Stimulated activated naive CD4-positive, alpha-beta T cell (primary cell): ENCODE measurements at places on chromosomes 7 and 10.

DNA sequence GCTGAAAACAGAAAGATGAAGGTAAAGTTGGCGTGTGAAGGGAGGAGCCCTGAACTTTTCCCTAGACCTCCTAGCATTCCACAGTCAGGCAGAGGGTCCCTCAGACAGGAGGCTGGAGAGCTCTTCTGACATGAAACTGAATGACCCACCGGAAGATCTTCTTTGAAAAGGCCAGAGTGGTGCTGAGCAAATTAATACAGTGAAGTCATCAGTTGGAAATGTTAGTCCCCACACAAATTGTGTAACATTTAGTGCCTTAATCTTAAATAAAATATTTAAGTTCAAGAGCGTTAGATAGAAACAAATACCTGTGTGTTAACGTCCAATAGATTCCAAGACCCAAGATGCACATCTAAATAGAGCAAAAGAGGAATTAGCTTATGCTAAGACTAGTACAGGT lies 49.0 kb upstream of the WNT16 start:
- no peak for DNase-seq

GRCh38 chr7:50266635-50267386 lies 37.7 kb upstream of the IKZF1 start:
- peak; percentile 84 for DNase-seq

DNA sequence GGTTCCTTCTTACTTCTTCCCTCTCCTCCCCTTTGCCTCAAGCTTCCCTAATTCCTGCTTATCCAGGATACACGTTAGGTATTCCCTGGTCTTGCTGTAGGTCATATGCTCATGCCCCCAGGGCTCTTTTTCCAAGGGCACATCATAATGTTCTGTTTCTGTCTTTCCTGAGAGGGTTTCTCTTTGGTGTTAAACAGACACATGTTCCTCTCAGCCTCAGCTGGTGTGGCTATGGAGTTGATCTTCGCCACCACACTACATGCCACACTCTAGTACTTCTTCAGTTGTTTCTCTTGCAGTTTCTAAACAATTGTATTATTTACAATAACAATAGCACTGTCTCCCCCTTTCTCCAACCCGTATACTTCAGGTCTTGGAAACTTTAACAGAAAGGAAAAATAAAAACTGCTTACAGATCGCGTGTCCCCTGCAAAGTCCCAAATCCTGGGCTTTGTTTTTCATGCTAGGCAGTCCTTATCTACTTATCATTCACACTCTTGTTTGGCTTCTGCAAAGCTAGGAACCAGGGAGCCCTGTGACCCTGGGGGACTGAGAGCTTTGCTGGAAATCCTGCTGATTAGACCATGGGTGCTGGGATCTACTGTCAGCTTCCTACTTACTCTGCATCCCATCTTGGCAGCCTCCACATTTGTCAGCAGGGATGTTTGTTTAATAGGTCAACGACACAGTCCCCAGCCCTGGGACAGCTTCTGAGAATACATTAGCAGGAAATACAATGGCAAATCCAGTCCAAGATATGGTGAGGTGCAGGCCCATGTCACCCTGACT lies 193.9 kb upstream of the BMPER start:
- DNase-seq: no peak

DNA sequence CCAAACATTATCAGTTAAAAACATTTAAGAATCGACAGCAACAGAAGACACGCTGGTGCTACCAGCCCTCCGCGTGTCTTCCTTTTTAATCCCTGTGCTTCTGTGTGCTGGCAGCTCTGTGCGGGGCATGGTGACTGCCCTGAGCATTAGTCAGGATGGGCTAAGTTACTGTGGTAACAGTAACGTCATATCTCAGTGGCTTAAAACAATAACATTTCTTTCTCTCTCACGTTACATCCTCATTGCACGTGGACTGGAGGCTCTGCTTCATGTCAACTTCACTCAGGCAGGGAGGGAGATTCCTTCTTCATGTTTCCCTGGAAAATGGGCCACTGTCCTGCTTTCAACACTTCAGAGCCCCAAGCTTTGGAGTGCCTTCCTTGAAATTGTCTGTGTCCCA lies 378.5 kb downstream of the CCSER2 start:
- DNase-seq: no peak

GRCh38 chr10:100993986-100994708 lies 5.5 kb upstream of the LZTS2 start:
- DNase-seq: no peak

GRCh38 chr10:13949844-13950542 lies 363.2 kb downstream of the PRPF18 start:
- no peak for DNase-seq

GRCh38 chr10:91088300-91089140 lies 131.9 kb upstream of the PCGF5 start:
- DNase-seq: peak; percentile 7

DNA sequence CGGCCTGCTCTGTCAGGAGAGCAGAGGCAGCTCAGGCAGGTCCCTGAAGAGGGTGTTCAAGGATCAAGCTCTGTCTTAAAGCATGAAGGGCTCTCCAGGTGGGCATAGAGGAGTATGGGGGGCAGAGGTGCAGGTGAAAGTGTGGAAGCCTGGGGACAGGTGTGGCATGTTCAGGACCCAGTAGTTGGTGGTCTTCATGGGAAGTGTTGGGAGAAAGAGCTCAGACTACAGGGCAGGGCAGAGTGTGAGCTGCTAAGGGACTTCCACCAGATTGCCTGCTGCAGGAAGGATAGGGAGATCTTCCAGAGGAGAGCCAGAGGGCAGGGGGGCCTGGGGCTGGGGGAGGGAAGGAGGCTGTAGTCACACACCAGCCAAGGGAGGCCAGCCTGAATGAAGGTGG lies 156.5 kb upstream of the GDF10 start:
- no peak for DNase-seq

- DNase-seq: no peak
Measured at GRCh38 chr10:75475460-75476182, 44.2 kb downstream of the LRMDA start.

- no peak for DNase-seq
Measured at GRCh38 chr7:64046041-64046389, 781 bp downstream of the ZNF727 start.

DNA sequence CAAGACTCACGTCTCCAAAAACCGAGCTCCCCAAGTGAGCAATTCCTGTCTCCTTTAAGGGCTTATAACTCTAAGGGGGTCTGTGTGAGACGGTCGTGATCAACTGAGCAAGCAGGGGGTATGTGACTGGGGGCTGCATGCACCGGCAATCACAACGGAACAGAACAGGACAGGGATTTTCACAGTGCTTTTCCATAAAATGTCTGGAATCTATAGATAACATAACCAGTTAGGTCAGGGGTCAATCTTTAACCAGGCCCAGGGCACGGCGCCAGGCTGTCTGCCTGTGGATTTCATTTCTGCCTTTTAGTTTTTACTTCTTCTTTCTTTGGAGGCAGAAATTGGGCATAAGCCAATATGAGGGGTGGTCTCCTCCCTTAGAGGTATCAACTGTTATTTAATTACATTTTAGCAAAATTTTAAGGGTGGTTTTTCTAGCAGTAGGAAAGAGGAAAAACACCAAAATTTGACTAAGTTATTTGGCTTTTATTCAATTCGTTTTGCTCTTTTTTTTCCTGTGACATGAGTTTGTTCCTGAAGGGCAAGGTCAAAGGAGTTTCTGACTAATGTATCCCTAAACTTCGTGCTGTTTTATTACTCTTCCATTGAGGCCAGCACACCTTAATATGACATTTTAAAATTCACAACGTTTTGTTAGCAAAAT lies 121.4 kb upstream of the SEC61G start:
- no peak for DNase-seq

GRCh38 chr10:73414230-73414945 lies 530 bp upstream of the ANXA7 start:
- DNase-seq: no peak

DNA sequence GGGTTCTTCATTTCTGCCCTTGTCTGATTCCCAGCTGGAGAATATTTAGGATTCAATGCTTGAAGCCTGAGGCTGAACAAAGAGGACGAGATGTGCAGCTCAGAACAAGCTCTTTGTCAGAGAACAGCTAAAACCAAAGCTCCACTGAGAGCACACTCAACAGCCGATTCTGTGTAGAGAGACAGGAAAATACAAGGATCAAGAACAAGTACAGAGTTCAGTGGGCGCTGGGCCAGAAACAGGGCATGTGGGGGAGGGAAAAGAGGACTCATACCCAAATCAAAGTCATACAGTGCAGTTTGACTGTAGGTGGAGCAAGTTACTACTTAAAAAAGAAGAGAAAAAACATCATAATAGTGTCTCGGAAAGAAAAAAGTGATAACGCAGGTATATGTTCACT lies at the start of gene AGMO:
Gene AGMO, minus strand, starts transcription at position 181 of the 400 bp plus-strand sequence.
- no peak for DNase-seq

GRCh38 chr7:137658190-137658900 lies 188.4 kb downstream of the DGKI start:
- DNase-seq: no peak

GRCh38 chr10:42959833-42960232 lies 117.0 kb upstream of the RET start:
- DNase-seq: no peak

DNA sequence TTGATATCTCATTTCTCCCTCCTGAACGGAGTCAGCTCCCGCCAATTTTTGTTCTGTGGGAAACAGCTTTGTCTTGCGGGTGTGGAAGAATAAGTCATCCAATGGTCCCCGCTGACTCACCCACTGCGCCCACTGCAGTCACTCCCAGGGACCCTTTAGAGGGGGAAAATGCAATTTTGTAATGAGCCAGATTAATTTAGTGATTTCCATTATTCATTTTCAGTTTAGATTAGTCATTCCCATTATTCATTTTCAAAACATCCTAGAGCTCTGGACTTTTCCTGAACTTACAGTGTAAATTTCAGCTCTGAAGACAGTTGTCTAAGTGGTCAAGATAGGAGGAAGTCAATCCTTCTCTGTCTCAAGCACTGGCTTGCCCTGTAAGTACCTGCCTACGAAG lies 154.9 kb upstream of the TMEM72 start:
- no peak for DNase-seq

GRCh38 chr7:105835441-105835840 lies 41.0 kb downstream of the ATXN7L1 start:
- no peak for DNase-seq

- no peak for DNase-seq
Measured at GRCh38 chr10:32000937-32001336, 55.3 kb downstream of the KIF5B start.

GRCh38 chr7:158958618-158959017 lies 102.3 kb downstream of the DYNC2I1 start:
- no peak for DNase-seq

DNA sequence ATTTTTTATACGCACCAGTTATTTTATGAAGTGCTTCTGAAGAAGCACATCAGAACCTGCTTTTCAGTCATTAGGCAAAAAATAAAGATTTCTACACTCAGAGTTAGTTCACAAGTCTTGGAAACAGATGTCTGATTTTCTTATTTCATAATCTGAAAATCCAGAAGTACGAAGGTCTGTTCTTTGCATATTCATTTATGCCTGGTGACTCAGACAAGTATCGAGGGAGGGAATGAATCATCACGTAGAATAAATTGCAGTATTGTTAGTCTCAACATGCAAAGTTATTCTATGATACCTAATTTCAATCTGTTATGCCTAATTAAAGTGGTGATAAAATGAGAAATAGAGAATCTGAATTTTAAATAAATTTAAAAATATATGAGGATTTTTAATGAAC lies 113.6 kb upstream of the SEM1 start:
- DNase-seq: no peak

DNA sequence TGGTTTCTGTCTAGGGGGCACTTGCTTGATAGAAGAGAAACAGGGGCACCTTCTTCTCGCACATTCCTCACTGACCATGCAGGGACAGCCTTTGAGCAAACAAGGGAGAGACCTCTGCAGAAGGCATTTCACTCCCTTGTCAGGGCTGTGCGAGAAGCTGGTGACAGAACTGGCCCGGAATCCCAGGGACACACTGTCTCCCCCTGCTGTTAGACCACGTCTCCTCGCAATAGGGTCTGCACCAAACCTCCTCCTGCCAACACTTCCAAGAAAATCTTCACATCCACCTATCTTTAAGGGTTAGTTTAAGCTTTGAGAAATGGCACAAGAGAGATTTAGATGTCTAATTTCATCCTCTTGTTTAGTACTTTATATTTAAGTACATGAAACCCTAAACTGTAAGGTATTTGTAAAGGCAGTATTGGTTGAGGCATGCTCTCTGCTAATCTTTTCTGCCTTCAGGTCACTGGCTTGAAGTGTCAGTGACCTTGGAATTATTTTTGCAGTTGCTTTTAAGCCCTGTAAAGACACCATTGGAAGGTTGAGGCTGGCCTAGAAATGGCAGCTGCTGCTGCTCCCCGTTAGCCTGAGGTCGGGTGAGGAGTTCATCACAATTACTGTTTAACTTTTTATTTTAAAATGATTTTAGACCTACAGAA lies 37.0 kb downstream of the RBM20 start:
- no peak for DNase-seq

- DNase-seq: no peak
Measured at GRCh38 chr10:43756341-43756740, 107.7 kb upstream of the ZNF32 start.

DNA sequence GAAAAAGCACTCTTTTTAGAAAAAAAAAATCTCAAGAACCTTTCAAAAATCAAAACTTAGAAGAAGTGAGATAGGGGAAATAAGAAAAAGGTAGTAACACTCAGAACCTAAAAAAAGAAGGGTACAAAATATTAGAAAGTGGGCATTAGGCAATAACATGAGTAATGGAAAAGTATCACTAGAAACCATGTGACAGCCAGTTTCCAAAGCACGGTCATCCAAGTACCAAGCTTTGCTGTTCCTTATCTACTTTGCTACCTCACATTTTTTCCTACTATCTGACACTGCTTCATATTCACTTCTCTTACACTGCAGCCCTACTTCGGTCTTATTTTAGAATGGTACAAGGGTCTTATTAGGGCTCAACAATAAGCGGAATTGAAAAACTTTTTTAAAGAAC lies 30.3 kb downstream of the IMMP2L start:
- DNase-seq: no peak

- no peak for DNase-seq
Measured at GRCh38 chr10:79081353-79082034, 12.7 kb downstream of the ZMIZ1 start.

DNA sequence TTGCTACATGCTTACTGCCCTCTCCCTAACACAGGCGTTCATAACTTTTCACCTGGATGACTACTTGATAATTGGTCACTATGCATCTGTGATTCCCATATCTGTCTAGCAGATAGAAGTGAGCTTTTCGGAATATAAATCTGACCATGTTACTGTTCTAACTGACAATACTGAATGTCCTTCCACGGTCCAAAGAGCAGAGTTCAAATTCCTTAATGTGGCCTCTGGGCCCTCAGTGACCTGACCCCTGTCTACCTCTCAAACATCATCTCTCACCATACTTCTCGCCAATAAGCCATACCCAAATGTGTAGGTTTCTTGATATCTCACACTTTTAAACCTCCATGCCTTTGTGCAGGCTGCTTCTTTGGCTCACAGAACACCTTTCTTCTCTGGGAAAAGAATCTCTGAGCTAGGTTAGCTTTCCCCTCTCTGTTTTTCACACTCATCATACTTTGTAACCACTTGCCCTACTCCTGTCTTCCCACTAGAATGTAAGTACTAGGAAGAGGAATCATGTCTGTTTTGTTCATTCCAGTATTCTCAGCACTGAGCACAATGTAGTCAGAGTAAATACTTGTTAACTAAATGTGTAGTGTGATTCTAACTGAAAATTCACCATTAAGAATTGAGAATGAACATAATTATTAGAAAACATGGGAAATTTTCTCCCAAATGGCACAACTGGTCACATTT lies 39.2 kb upstream of the LRRC17 start:
- no peak for DNase-seq
